GM23248 (cell line): ENCODE measurements at places on chromosomes 16 and 17. TPM values are rescaled to one million over a fixed set of nuclear protein-coding genes. Genes with fewer than 3 reads are reported as not detected.

DNA sequence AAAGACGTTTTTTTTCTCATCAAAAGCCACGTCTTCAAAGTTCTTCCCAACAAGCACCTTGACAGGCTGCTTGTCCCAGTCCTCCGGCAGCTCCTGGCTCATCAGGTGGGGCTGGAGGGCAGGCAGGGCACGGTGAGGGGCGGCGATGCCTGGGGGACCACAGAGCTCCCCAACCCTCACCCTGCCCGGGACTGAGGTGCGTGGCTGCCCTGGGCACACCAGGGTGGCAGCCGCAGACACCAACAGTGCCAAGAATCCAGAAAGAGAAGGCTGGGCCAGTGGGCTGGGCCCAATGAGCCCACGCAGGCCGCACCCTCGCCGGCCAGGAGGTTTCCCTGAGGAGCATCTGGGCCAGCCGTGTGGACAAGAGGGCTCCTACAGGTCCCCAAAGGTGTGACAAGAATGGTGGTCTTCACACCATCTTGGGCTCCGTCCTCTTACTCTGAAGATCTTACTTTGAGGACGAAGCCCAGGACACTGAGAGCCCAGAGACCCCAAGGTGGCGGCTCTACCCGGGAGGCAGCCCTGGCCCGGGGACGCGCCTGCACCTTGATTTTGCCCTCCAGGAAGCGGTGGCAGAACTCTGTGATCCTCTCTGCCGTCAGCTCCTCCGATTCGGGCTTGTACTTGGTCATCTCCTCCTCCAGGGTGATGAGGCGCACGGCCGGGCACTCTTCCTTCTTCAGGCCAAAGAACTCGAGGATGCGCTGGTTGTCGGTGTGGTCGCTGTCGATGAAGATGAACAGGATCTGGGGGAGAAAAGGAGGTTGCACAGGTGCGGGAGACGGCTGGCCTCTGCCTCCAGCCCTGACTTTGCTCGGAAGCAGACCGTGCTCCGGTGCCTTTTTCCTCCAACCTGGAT lies 11.3 kb upstream of the PPP1R27 start:
- no peaks in the 10 kb centered on the region for H3K27me3 ChIP-seq
- no peak overlapping the region for H3K27ac ChIP-seq
- no peak for DNase-seq
- no peaks in the 10 kb centered on the region for H3K4me1 ChIP-seq

DNA sequence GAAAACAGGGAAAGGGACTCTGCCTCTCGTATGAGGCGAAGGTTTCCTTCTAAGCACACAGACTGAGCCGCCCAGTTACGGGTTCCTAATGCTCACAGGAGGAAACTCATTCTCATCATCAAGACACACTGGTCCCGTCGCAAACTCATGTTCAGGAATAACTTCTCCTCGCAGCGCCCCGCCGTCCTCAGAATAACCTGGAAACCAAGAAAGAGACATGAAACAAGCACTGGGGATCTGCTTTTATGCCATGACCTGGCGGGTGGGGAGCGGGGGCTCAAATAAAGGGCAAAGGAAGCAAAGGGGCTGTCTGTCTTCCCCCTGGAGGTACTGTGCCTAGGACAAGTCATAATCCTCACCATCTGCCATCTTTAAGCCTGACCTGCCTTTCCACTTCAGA lies 31.3 kb downstream of the WIPI1 start:
- H3K4me3 ChIP-seq = no peak overlapping the region
- no peaks in the 10 kb centered on the region for H3K4me1 ChIP-seq
- H3K27me3 ChIP-seq = no peaks in the 10 kb centered on the region
- H3K27ac ChIP-seq = no peak overlapping the region

The PLA2G15 gene
- 36.2 and 47.6 TPM in 2 replicates for total RNA-seq

The ZFP3 gene
- total RNA-seq = 1.5 and 1.9 TPM in 2 replicates

The TM4SF5 gene
- total RNA-seq = not detected in 2 replicates

The MAPT gene
- not detected in 2 replicates for total RNA-seq

The ETV4 gene
- 2.1 and 3.5 TPM in 2 replicates for total RNA-seq

- no peak overlapping the region for H3K4me3 ChIP-seq
- peaks cover 9% of the 10 kb centered on the region; the same call in 1 of the 2 replicates for H3K4me1 ChIP-seq
- H3K27me3 ChIP-seq = no peaks in the 10 kb centered on the region
- no peak overlapping the region for H3K27ac ChIP-seq
- no peaks in the 10 kb centered on the region for H3K36me3 ChIP-seq
- no peak for DNase-seq
Observed at GRCh38 chr17:9162275-9162985, 141.1 kb downstream of the NTN1 start.

- peaks cover 40% of the 10 kb centered on the region for H3K4me1 ChIP-seq
- H3K36me3 ChIP-seq = 0 out of 2 replicates have a peak, but pooled peaks cover 6% of the 10 kb centered on the region
- no peak for DNase-seq
- H3K4me3 ChIP-seq = no peak overlapping the region
Observed at GRCh38 chr16:20871941-20872815, 28.0 kb downstream of the DCUN1D3 start.

- H3K4me1 ChIP-seq = peaks cover 8% of the 10 kb centered on the region
- H3K4me3 ChIP-seq = no peak overlapping the region
- no peak overlapping the region for H3K27ac ChIP-seq
- no peaks in the 10 kb centered on the region for H3K27me3 ChIP-seq
Observed at GRCh38 chr17:50109785-50110184, 14.6 kb downstream of the PDK2 start.

- H3K36me3 ChIP-seq = no peaks in the 10 kb centered on the region
- H3K27me3 ChIP-seq = peaks cover 4% of the 10 kb centered on the region; the same call in 1 of the 2 replicates
- no peak overlapping the region for H3K4me3 ChIP-seq
- peaks cover 7% of the 10 kb centered on the region; the same call in 1 of the 2 replicates for H3K4me1 ChIP-seq
Observed at GRCh38 chr17:33038740-33039139, 47.1 kb downstream of the SPACA3 start.

DNA sequence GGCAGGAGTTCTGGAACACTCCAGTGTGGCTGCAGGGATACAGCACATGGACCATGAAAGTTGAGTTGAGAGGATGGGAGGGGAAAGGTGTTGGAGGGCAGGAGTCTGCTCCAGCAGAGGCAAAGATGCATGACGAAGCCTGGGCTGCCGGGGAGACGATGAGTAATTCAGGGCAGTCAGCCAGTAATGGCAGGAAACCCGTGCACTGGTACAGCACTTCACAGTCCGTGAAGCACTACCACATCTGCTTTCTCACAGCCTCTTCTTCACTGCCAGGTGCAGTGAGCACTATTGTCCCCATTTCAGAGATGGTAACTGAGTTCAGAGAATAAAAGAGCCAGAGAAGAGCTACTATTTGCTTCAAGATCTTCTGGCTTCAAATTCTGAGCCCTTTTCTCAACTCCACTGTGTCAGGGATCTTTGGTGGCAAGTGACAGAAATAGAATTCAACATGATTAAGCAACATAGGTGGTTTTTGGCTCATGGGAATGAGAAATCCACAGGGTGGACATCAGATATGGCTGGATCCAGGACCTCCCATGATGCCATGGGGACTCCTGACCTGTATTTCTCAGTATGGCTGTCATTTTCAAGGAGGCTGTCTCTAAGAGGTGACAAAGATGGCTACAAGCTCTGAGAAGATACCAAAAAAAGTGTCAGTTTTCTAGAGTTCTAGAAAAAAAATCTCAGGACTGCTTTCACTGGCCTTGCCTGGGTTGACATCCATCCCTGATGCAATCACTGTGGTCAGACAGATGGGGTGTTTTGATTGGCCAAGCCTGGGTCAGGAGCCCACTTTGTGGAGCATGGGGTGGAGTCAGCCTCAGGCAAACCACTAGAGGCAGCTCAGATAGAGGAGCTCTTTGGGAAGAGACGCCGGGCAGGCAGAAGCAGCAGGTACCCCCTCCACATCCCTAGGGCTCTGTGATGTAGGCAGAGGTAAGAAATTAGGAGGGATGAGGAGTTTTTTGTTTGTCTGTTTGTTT lies 24.7 kb downstream of the IL21R start:
- peaks cover under 1% of the 10 kb centered on the region; the same call in 1 of the 2 replicates for H3K4me1 ChIP-seq
- H3K4me3 ChIP-seq = no peak overlapping the region
- no peaks in the 10 kb centered on the region for H3K27me3 ChIP-seq
- peak; percentile 94 for DNase-seq

- H3K4me1 ChIP-seq = no peaks in the 10 kb centered on the region
- H3K27me3 ChIP-seq = no peaks in the 10 kb centered on the region; the same call in 1 of the 2 replicates
- H3K27ac ChIP-seq = no peak overlapping the region
- no peak for DNase-seq
Observed at GRCh38 chr16:29702269-29702668, 23.3 kb downstream of the QPRT start.

The CA5A gene
- not detected in 2 replicates for total RNA-seq

DNA sequence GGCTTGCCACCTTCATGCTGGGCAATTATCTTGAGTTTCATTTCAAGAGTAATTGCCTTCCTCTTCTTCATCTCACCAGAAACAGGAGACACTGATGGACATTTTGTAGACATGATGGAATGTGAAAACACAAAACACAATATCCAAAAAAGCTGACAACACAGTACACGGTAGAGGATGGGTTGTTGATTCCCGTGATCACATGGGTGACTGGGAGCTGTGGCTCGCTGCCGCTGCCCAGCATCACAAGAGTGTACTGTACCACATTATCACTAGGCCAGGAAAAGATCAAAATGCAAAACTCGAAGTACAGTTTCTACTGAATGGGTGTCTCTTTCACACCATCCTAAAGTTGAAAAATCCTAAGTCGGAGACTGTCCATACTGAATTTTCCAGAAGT lies 7.4 kb downstream of the PTRH2 start:
- H3K4me3 ChIP-seq = no peak overlapping the region
- H3K36me3 ChIP-seq = peaks cover 56% of the 10 kb centered on the region
- no peaks in the 10 kb centered on the region for H3K27me3 ChIP-seq
- DNase-seq = no peak

The CCL17 gene
- not detected in 2 replicates for total RNA-seq
